Renal cortex interstitium (tissue), 15 donors: ENCODE measurements at places on chromosomes 5 and 9.
A peak's percentile ranks its signal among the peaks of the same experiment; 100 is the strongest.

- DNase-seq, result no peak
These were observed 57.2 kb downstream of the MARCHF3 start for GRCh38 chr5:126973193-126973592.

DNA sequence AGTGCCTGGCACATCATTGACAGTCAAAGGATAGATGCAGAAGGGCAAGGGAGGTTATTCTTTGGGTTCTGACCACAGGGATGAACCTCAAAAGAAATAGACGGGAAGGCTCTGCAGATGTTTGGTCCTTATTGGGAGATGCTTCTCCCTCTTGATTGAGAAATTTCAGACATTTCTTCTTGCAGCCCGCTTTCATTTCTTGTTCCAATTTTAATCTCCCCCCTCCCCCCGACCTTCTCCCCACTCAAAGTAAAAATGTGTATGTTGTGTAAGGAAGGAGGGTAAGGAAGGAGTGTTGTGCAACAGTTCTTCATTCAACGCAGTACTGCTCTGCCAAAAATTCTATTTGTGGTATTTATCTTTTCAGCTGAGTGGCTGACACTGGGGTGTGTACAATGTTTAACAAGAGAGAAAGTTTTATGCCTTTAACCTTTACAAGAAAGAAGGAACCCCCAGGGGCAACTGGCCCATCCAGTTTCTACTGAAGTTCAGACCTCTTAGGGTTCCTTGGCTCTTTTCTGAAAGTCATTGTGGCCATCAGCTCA is 46.3 kb upstream of the TNFSF15 start:
- no peak for DNase-seq

DNA sequence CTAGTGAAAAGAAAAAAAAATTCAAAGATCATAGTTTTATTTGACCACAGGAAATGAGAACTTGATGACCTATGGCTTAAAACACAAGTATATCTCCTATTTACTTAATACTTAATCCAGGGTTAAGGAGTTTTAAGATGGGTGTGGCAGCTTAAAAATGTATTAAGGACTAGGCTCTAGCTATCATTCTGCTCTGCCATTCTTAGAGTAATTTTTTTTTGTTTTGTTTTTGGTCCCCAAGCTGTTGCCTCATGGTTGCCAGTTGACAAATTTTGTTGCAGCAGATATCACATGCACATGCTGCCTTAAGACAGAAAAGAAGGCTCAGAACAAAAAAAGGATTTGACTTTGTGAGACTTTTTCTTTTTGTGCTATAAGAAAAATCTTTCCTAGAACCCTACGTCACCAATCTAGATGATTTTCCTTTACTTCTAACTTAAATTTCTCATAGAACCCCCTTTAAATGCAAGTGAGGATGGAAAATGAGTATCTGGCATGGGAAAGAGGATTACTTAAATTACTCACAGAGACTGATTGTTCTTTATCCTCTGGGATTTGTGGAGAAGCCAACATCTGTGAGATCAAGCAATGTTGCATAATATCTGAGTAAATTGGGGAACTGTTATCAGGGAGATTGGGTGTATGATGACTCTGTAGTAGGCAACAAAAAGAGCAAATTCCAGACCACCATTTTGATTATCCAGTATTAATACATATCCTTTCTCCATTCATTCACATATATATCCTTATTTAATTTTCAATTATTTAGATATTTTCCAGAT is 364.7 kb upstream of the CD180 start:
- no peak for DNase-seq

GRCh38 chr5:92328584-92329259 is 945.6 kb upstream of the ARRDC3 start:
- DNase-seq, result no peak

- DNase-seq, result no peak
These were observed 181.3 kb upstream of the IRX1 start for GRCh38 chr5:3414371-3414770.

GRCh38 chr5:72479921-72480320 is 27.3 kb downstream of the ZNF366 start:
- no peak for DNase-seq

- no peak for DNase-seq
These were observed 64.7 kb downstream of the GGTA1 start for GRCh38 chr9:121434969-121435368.

- no peak for DNase-seq
These were observed 129.1 kb upstream of the ZNF462 start for GRCh38 chr9:106733828-106734380.

DNA sequence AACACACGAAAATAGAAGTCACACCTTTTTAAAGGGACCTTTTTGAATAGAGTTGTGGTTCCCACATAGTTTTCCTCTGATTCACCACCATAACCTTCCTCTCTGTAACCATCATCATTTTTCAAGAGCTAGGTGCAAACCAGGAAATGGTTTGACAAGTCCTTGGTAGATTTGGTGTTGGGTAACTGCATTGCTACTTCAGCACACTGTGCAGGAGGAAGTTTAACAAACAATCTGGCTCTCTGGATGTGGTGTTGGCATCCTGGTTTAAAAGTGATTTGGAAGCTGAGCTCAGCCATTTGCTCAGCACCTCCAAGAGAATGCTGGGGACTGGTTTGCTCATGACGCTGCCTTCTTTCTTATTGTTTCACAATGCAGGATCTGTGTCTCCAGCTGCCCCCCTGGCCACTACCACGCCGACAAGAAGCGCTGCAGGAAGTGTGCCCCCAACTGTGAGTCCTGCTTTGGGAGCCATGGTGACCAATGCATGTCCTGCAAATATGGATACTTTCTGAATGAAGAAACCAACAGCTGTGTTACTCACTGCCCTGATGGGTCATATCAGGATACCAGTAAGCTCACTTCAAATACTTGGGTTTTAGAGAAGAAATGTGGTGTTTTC is 213.1 kb downstream of the RFK start:
- DNase-seq, result no peak

DNA sequence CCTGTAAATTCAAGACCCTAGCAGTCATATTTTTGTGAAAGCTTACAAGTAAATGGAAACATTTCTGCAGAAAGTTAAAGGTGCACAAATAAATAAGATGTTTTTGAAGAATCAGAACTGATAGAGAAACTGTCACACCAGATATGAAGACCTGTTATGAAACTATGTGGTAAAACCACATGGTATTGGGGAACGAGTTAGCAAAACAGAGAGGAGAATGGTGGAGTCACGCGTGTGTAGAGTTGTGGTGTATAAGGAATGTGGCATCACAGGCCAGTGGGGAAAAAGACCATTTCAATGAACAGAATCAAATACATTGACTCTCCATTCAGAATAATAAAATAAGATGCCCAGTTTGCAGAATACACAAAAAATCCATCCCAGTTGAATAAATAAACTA is 477.2 kb downstream of the ICE1 start:
- no peak for DNase-seq

DNA sequence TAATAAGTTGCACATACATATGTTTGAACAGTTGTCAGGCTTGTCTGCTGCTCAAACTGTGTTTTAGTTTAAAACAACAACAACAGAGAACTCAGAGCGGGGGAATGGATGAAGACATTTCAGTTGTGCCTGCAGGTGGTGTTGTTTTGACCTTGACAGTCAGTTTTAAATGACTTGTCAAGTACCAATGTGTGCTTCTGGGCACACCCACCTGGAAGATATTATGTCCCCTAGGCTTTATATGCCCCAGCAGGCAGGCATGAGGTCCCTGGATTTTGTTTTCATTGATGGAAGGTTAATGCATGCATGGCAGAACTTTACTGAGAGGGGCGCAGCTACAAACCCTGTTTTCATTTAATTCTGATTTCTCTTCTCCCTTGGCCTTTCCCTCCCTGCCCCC is 84.6 kb downstream of the AOPEP start:
- no peak for DNase-seq

- DNase-seq, result peak; percentile 30
These were observed 59.2 kb upstream of the TRAF1 start for GRCh38 chr9:120985819-120986222.

GRCh38 chr9:89309608-89310474 is 1.2 kb upstream of the CKS2 start:
- DNase-seq, result no peak

- no peak for DNase-seq
These were observed 373 bp downstream of the FBXW5 start for GRCh38 chr9:136944212-136944518.

DNA sequence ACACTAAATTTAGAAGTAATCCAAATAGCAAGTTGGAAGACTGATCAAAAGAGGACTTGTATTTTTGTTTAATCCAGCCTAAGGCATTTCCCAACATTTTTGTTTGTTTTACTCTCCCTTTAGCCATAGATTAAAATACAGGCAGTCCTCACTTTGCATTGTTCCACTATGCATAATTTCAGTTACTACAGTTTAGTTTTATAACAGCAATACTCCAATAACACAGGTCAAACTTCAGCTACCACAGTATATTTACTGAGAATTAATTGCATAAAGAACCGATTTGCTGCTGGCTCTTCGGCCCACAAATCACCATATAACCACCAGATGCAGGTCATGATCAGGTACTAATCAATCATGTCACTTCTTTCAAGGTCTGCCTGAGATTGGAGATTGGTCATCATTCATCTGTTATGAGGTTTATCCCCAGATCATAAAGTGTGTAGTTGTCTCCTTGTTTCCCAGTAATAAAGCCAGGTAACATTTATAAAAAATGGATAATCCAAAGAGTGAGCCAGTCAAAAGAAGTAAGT is 12.1 kb downstream of the FTMT start:
- DNase-seq, result no peak

DNA sequence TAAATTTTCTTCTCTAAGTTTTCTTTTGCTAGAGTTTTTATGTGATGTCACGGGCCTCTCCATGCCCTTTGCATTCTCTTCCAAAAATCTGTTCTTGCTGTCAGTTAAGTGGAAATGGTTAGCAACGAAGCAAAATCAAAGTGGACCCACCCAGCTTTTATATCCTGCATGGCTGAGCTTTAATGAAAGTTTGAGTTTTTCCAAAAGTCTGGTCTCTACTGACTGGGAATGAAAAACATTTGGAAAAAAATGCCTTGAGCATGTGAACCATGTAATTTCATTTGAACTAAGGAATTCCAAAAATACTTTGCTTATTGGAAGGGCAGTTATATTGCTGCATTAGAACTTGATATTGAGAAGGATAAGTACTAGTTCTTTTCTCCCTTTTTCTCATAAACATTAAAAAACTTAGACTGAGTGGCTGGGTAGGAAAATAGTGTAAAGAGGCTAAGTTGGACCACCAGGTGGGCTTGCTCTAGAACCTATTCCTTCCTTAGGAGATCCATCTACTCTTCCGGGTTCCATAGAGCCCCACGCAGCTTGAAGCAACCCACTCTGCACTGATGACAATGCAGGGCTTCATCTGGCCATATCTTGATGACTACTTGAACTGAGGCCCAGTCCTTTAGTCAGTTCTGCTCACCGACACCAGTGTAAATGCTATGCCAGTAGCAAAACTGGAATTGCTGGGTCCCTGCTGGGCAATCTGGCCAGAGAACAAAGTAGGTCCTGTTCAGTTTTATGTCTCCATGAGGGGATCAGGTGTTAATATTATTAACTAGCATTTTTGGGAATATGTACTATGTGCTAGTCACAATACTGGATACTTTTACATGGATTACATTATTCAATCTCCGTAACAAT is 17.4 kb upstream of the RIC1 start:
- no peak for DNase-seq

GRCh38 chr9:81476813-81477490 is 212.4 kb downstream of the TLE1 start:
- no peak for DNase-seq

DNA sequence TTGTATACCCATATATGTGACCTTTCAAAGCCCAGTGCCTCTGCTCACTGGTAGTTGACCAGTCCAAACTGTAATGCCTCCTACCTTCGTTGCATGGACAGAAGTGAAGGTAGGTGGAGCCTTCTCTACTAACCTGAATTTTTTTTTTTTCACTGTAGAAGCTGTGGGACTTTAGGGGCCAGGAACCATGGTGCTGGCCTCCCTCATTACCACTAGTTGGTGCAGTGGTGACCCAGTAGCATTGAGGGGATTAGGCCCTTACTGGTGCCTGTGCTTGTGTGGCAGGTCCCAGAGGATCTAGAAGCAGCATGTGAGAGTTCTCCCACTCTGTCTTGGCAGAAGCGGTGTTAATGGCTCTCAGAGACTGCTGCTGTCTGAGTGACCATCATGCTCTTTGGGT is 2.3 kb downstream of the RALGPS1 start:
- DNase-seq, result no peak

GRCh38 chr5:15827741-15828140 is 327.8 kb downstream of the FBXL7 start:
- no peak for DNase-seq

DNA sequence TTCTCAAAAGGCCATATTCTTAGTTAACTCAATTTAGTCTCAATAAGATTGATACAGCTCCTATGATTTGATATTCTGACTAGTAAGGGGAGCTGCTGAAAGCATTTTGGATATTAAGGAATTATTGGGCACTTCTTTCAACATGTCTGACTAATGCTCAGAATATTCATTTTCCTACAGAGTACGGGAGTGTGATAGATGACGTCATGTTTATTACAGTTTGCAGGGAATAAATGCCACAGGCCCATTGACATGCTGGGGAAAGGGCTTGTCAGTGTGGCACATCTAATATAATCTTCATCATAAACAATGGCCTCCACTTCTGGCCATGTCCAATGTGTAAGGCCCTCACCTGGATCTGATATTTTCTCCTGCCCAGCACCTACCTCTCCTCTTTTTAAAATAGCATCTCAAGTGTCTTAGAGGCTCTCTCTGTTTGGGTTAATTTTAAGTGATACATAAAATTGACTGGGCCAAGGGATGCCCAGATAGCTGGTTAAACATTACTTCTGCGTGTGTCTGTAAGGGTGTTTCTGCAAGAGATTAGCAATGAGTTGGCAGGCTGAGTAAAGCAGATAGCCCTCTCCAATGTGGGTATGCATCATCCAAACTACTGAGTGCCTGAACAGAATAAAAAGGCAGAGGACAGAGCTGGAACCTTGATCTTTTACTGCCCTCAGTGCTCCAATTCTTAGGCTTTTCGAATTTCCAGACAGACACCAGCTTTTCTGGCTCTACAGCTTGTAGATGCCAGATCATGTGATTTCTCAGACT is 99.3 kb downstream of the SLC24A2 start:
- no peak for DNase-seq

DNA sequence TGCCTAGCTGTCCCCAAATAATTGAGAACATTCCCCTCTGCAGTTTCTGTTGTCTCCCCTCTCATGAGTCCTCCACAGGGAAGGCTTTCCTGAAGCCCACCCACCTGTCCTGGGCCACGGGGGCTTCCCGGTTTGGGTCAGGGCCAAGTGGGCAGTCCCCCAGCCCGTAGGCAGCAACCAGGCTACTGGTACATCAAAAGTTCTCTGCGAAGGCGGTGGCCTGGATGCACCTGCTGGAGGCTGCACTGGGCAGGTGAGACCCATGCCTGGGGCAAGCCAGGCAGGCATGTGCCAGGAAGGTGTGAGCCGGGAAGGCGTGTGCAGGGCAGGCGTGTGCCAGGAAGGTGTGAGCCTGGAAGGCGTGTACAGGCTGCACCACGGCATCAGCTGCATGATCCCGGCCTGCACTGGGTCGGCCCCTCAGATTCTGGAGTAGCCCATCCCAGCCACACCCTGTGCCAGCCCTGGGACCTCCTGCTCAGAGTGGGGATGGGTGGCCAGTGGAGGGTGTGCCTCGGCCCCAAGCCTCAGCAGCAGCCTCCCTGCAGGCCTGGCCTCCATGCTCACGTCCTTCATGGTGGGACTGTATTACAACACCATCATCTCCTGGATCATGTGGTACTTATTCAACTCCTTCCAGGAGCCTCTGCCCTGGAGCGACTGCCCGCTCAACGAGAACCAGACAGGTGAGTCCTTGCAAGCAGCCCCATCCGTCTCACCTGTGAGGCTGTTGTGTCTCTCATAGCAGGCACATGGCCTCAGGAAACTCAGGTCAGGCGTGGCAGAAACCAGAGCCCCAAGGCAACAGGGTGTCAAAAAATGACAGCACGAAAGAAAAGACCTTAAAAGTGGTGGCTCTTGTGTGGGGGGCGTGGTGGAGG is 8.7 kb downstream of the SLC6A19 start:
- no peak for DNase-seq
